ENCODE measurements at places on chromosomes 12 and 14. TPM values are rescaled to one million over a fixed set of nuclear protein-coding genes. Genes with fewer than 3 reads are reported as not detected.

DNA sequence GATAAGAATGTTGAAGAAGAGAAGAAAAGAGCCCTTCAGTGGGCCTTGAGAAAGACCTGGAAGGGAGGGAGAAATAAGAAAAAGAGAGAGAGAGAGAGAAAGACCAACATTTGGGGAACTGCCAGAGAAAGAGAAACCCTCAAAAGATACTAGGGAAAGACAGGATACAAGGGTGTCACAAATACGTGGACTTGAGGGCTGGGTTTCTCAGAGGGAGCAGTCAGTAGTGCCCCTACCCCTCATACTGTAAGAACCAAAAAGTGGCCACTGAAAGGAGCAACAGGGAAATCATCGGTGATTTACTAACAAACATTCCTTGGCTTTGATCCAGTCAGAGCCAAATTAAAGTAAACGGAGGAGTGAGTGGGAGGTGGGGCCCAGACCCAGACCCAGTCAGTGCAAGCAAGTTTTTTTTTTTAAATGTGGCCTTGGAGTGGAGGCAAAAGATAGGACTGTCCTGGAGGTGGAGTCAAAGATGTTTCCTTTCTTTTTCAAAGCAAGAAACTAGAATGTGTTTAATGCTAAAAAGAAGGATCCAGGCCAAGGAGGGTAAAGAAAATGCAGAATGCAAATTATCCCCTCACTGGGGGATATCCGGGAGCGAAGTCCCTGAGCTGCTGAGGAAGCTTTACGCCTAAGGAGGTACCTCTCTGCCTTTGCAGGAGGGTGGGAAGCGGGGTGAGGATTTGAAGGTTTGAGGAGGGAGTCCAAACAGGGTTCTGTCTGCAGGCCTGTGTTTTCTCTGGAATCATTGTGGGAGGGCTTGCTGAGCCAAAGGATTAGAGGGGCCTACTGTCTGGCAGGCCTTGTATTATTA is 143.5 kb upstream of the AMIGO2 start:
- no peak for DNase-seq

Gene LMNTD1
- total RNA-seq: not detected

- no peak for DNase-seq
These were observed 243.2 kb downstream of the ADAMTS20 start for GRCh38 chr12:43308776-43309175.

DNA sequence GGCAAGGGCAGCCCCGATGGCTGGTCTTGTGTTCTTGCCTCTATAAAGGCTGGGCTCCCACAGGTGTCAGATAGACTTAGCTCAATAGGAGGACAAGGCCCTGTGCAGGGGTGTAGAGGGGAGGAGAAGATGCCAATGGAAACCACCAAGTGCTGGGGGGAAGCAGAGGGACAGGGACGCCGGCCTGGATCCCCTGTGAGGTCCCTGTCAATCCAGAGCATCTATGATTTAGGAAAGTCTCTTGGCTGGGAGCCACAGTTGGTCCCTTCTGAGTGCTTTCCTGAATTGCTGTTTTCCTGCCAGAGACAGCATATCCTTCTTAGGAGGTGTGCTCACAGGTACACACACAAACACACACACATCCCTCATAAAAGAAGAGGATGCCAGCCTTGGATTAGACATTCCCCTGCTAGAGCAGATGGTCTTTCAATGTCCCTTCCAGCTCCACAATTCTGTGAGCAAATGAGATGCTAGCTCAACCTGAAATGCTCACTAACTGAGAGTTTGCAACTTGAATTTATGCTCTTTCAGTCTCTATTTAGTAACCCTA is 62.7 kb downstream of the TTC7B start:
- no peak for DNase-seq

Gene AKAP5
- 0.16 TPM for total RNA-seq

- DNase-seq: no peak
These were observed 695 bp upstream of the TNFAIP2 start for GRCh38 chr14:103122585-103122946.

Measured in SK-MEL-5 (cell line).